Activated CD8-positive, alpha-beta memory T cell treated with anti-CD3 and anti-CD28 coated beads, Interleukin-2, amount 10 ng/mL, durations not matched to agents 7 days and 5 days (primary cell): ENCODE measurements at places on chromosomes 5 and 9. TPM values are rescaled to one million over a fixed set of nuclear protein-coding genes. Genes with fewer than 3 reads are reported as not detected.

DNA sequence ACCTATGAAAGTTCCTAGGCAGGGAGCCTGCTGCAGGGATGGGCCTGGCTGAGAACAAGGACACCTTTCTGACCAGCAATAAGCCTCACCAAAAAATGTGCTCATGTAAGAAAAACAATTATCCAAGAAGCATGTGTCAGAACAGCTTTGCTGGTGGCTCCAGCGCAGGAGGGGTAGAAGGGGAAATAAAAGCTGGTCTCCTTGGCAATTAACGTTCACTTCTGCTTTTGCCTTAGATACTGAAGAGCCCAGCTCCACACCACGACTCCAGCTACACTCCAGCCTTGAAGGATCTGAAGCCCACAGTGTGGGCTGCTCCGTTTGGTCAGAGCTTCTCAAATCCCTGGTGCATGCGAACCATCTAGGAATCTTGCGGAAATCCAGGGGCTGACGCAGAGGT, 107.6 kb upstream of the PHYKPL start:
- peaks cover 3% of the 10 kb centered on the region for H3K27me3 ChIP-seq
- no peak for DNase-seq
- H3K4me3 ChIP-seq: no peak overlapping the region
- H3K27ac ChIP-seq: no peak overlapping the region

The LRRC70 gene
- 0.42 TPM for total RNA-seq

The NACC2 gene
- 9.7 TPM for total RNA-seq

GRCh38 chr9:99731950-99732349, 89.7 kb upstream of the NR4A3 start:
- H3K4me3 ChIP-seq: no peak overlapping the region
- H3K27me3 ChIP-seq: peaks cover 4% of the 10 kb centered on the region
- no peaks in the 10 kb centered on the region for H3K4me1 ChIP-seq
- no peak for DNase-seq

DNA sequence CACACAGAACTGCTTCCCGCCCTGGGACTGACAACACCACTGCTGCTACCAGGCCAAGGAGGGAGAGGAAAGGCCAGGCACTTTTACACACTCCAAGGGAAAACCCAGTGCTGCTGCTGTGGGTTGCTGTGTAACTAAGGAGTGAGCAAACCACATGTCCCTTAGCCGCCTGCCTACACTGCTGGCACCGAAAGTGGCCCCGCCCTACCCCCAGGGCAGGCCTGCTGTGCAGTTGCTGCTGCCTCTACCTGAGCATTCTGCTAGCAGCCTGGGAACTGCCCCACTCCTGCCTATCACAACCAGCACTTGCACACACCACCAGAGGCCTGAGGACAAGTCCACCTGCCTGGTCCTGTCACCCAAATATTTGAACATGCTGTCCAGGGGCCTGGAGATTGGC, 740.9 kb downstream of the DTWD2 start:
- H3K4me1 ChIP-seq: peaks cover 4% of the 10 kb centered on the region
- no peak overlapping the region for H3K4me3 ChIP-seq
- no peak overlapping the region for H3K27ac ChIP-seq

The TIGD6 gene
- 1.7 TPM for total RNA-seq

GRCh38 chr9:109971226-109971625, 191.2 kb downstream of the PALM2AKAP2 start:
- H3K4me3 ChIP-seq: no peak overlapping the region
- peaks cover 3% of the 10 kb centered on the region for H3K27me3 ChIP-seq
- H3K27ac ChIP-seq: no peak overlapping the region
- peaks cover 61% of the 10 kb centered on the region for H3K4me1 ChIP-seq
- H3K36me3 ChIP-seq: no peaks in the 10 kb centered on the region

DNA sequence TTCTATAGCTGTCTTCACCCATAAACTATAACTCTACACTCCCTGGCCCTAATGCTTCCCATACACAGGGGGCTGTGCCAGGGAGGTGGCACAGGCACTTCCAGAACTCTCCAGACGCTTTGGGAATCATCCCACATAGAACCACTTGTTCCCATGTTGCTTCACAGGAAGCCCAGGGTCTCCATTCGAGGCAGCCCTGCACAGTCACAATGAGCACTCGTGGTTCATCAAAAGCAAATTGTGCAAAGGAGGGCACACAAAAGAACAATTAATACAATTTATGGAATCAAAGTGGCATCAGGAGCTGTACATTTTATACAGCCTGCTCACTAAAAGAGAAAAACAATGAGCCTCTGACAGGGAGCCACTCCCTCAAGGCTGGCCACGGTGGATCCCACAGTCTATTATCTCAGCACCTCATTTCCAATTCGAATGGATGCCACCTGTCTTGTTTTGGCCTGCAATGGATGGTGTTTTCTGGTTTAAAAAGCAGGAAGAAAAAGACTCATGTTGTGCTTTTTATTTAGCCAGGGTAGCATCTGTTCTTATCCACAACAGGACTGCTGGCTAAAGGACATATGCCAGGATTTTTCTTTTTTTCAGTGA, 354.8 kb downstream of the ENC1 start:
- peaks cover 13% of the 10 kb centered on the region for H3K27me3 ChIP-seq
- H3K4me3 ChIP-seq: no peak overlapping the region
- no peaks in the 10 kb centered on the region for H3K36me3 ChIP-seq
- no peak overlapping the region for H3K27ac ChIP-seq

- H3K4me3 ChIP-seq: peak overlapping the region; percentile 50
- DNase-seq: peak; percentile 72
- peak overlapping the region; percentile 89 for H3K27ac ChIP-seq
- H3K36me3 ChIP-seq: peaks cover 91% of the 10 kb centered on the region
- no peaks in the 10 kb centered on the region for H3K27me3 ChIP-seq
Measured at GRCh38 chr9:114366334-114367128, 21.3 kb downstream of the AKNA start.

DNA sequence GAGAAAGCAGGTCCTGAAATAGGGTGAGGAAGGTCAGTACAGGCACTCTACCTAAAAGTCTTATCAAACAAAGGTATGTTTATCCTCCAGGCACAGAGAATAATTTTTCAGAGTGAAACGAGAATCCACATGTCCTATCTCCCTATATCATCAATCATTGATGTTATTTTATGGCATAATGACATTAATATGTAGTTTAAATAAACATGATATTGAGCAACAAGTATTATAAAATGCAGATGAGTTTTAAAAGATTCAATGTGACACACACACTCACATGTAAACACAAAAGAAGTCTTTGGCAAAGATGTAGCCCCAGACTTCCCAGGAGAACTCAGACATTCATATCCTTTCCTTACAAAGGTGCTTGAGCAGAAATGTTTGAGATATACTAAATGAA, 389.1 kb downstream of the ADGRV1 start:
- no peaks in the 10 kb centered on the region for H3K4me1 ChIP-seq
- peaks cover 18% of the 10 kb centered on the region for H3K27me3 ChIP-seq
- DNase-seq: no peak
- H3K36me3 ChIP-seq: no peaks in the 10 kb centered on the region
- no peak overlapping the region for H3K27ac ChIP-seq

The SARDH gene
- total RNA-seq: 0.38 TPM

The NPR3 gene
- total RNA-seq: not detected

DNA sequence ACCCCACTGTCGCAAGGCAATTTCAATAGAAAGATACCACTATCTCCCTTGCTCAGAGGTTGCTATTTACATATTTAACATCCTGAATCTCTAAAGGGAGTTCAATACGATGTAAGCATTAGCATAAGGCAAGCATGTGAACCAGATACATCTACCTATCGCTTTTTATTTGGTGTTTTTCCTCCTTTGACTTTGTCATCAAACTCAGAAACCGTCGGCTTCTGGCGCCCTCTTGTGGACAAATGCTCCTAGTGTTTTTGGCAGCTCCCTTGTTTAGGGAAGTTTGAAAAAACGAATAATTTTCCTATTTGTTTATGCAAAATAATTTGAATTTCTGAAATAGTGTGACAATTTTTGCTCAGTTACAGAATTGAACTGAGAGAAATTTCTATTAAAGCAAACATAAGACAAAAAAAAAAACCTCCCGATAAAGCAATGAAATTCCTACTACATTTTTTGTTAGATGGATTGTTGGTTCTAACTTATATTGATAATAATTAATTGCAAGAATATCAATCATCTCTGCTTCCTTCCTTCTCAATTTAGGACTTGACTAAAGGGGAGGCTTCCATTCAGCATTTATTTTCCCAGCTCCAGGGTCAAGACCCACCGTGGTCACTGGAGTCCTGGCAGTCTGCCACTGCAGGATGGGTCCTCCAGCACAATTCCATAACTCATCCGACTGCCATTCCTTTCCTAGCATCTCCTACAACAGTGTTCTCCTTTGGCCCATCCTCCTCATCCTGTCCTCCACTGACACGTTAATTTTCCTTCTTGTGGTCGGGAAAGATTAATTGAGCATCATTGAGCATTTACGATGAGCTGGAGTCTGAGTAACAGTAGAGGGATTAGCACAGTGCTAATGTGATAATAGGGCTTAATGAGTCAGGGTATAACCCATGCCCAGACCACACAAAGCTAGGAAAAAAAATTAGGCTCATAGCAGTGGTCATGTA, 131.8 kb upstream of the CHD1 start:
- H3K27me3 ChIP-seq: peaks cover 10% of the 10 kb centered on the region
- peaks cover 6% of the 10 kb centered on the region for H3K4me1 ChIP-seq

DNA sequence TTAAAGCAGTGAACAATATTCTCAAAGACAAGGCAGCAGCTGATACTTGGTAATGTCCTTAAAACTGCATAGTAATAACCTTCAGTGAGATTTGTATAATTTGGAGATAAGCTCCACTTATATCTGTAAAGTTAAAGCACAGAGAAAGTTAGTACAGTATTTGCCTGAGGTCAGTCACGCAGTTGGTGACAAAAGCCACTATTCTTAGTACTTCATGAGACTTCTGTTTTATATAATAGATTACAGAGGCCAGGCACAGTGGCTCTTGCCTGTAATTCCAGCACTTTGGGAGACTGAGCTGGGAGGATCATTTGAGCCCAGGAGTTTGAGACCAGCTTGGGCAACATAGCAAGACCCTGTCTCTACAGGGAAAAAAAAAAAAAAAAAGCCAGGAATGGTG, 266.4 kb upstream of the DMRT1 start:
- no peak overlapping the region for H3K4me3 ChIP-seq
- no peaks in the 10 kb centered on the region for H3K4me1 ChIP-seq
- no peaks in the 10 kb centered on the region for H3K36me3 ChIP-seq
- H3K27ac ChIP-seq: no peak overlapping the region
- H3K27me3 ChIP-seq: peaks cover 10% of the 10 kb centered on the region

The CBY3 gene
- not detected for total RNA-seq

DNA sequence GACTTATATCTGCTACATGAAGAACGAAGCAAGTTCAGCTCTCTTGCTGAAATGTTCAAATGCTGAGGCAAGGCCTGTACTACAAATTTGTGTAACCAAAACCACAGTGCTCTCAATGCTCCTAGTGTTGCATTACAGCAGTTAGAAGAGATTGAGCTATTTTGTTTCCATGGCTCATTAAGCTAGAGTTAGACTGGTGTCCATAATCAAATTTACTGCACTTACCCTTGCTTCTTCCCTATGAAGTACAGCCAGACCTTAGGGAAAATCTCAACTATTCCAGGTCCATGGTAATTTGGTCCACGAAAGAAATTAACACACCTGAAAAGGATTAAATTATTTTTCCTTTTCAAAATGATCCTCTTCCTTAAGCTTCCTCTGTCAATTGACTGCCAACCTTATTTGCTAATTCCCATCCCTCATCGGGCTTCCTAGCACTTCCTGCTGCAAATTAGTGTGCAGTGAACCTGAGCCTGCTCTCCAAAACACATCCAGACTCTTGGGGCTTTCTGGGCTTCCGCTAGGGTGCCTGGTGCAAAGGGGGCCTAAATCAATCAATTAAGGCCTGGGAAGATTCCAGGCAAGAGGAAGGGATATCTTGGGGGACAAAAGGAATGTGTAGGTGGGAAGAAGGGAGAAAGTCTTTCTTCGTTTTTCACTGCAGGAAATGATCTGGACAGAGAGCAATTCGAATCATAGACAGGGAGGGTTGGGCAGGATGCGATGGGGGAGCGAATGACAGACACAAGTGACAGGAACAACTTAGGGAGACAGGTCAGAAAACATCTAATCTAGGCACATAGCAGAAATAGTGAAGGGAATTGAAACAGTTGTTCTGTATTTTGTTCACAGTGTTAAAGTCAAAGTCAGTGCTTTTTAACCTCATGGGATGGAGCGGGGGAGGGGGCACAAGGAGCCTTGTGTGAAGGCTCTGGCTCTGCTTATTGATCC, 542.4 kb downstream of the RAB3C start:
- H3K36me3 ChIP-seq: peaks cover 13% of the 10 kb centered on the region
- H3K4me1 ChIP-seq: peaks cover 8% of the 10 kb centered on the region
- no peaks in the 10 kb centered on the region for H3K27me3 ChIP-seq
- no peak overlapping the region for H3K27ac ChIP-seq

The PRSS3 gene
- not detected for total RNA-seq

DNA sequence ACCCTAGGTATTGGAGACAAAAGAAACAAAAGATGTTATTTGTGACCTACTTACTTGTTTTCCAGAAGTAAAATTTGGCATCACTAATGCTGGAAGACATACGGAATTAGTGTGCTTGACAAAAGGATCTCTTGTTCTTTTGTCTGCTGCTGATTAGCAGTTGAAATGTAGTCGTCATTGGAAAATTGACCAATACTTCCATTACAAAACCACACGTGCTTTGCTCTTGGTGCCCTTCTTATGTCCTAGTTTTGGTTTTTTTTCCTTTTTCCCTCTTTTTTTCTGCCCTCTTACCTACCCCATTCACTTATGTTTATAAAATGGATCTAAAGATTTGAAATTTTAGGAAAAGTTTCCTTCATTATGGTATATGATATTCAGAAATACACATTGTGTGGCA, 197.4 kb downstream of the FER start:
- no peak overlapping the region for H3K27ac ChIP-seq
- H3K36me3 ChIP-seq: no peaks in the 10 kb centered on the region
- no peak overlapping the region for H3K4me3 ChIP-seq
- no peak for DNase-seq
